ENCODE measurements at places on chromosomes 5 and 9.

DNA sequence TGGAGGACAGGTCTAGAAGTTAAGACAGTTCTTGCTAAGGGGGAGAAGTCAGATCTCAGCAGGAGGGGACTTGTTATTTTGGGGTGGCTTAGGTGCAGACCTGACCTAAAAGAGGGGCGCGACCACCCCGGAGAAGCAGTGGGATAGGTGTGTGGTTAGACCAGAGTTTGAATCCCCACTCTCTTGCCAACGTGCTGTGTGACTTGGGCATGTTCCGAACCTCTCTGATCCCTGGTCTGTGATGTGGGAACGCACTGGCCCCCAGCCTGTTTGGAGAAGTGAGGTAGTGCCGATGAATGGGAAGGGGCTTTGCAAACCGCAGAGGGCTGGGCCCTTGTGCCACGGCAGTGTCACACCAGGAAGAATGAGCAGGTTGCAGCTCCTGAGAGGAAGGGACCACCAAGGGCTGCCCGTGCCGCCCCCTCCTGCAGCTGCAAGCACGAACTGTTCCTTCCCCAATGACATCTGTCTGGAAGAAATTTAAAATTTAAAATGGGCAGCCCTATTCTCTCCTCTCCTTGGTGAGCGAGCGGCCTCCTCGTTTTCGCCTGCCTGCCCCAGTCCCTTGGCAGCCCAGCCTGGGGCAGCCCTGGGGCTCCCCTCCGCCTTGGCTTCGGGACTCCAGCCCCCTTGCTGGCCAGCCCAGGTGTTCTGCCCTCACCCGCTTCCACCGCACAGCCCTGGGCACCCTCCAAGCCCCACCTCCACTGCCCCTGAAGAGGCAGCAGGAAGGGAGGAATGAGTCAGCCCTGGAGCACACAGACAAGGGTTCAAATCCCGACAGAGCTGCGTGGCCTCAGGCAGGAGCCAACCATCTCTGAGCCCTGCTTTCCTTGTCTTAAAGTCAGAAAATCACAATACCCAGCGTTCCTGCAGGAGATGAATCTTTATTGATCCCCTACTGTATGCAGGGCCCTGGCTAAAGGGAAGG, 1.6 kb downstream of the FIBCD1 start:
- no peak for DNase-seq

DNA sequence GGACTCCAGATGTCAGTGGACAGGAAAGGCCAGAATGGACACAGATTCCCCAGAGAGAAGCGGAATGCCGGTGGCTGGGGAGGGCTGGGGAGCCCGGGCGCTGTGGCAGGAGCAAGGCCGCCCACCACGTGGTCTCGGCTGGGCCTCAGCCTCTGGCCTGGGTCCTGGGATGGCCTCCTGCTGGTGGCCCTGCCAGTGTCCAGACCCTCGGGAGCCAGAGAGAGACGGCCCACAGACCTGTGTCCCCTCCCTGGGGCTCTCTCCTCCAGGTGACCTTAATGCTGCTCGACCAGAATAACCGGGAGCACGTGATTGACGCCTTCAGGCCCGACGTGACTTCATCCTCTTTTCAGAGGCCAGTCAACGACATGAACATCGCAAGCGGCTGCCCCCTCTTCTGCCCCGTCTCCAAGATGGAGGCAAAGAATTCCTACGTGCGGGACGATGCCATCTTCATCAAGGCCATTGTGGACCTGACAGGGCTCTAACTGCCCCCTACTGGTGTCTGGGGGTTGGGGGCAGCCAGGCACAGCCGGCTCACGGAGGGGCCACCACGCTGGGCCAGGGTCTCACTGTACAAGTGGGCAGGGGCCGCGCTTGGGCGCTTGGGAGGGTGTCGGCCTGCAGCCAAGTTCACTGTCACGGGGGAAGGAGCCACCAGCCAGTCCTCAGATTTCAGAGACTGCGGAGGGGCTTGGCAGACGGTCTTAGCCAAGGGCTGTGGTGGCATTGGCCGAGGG, 19.0 kb downstream of the FBXW5 start:
- DNase-seq = no peak

- DNase-seq = no peak
Observed at GRCh38 chr9:77750284-77750683, 102.2 kb upstream of the GNA14 start.

DNA sequence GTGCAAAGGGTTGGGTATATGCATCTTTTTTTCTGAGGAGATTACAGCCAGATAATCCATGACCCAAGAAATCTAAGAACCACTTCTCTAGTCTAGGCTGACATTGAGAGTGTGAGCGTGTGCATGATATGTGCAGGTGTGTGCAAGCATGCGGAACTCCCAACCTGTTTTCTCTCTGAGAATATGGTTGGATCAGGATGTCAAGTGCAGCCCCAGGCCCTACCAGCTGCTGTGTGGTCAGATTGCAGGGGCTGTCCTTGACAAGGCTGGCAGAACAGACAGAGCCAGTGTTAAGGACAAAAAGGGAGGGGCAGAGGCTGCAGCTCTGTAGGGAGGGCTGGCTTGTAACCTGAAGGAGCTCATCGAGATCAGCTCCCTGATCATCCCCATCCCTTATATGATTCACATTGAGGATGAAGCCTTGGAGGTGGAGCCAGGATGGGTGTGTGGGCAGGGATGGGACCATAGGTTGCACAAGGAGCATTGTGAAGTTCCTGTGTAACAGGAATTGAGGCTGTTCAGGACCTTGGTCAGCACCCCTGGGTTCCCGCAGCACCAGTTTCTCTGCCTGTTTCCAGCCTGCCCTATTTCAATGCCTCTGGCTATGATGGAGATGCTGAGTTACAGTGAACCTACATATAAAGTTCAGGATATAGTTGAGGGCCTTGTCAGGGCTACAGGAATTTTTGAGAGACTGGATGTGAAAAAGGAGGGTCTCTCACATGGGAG, 52.6 kb upstream of the ARAP3 start:
- peak; percentile 63 for DNase-seq

DNA sequence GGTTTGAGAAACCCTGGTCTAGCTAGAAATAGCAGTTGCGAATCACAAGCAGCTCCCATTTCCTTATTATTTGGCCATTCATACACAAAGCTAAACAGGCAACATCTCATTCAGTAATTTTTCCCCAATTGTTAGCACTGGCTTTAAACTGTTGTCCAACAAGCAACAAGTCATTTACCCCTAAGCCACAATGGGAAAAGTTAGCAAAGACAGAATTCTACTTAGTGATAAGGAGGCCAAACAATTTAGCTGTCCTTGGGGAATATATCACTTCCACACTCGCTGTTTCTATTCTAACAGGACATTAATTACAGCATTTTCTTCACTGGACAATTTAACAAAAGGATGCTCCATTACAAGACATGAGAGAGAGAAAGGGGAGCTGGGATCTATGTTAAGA, 2.8 kb downstream of the MYO10 start:
- DNase-seq = no peak

DNA sequence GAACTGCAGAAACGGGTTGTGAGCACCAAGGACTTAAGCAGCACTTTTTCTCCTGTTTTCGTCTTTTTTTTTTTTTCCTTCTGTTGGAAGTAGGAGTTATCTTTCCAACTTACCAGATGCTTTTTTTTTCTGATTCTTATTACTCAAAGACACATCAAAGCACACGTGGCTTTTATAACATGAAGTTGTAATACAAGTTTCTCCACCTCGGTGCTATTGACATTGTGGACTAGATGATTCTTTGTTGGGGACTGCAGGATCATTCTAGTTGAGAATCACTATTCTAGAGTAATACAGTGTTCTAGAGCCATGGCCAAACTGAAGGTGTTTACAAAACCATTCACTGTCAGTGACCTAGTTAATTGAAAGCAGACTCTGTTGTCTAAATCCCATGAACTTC, 51.5 kb downstream of the MYO10 start:
- DNase-seq = peak; percentile 56

Measured in fibroblast of villous mesenchyme (primary cell).